ENCODE measurements at places on chromosomes 2 and 18.

- no peak for DNase-seq
Measured at GRCh38 chr18:49081511-49082155, 130.9 kb upstream of the SMAD7 start.

DNA sequence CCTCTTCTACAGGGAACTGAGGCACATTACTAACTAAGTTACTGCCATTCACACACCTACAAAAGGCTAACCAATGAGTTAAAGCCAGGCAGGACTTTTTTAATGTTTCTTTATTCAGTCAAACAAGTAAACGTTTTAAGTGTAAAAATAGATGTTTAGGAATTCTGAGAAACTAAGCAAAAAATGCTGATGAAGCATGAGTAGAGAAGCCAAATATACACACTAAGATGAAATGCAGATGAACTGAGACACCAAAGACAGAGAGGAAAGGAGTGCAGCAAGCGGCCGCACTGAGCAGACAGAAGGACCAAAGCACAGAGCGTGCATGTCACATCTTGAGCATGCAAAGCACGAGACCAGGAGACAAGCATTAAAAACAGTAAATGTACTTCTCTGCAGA, 17.9 kb downstream of the L3MBTL4 start:
- no peak for DNase-seq

DNA sequence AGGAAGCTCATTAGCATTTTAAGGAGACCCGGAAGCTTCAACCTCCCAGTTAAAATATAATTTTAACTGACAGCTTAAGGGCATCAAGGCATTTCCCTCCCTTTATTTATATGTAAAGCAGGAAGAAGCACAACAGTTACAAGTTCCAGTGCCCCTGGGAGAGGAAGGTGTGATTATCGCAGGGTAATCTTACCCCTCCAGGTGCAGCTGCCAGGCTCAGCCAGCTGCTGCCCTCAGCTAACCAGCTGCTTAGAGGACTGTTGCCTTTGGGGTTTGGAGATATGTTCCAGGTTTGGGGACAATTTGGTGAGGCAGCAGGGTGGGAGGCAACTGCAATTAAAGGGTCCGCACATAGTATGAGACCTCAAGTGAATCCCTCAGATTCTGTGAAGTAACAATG, 55.3 kb upstream of the SETBP1 start:
- DNase-seq, result no peak

DNA sequence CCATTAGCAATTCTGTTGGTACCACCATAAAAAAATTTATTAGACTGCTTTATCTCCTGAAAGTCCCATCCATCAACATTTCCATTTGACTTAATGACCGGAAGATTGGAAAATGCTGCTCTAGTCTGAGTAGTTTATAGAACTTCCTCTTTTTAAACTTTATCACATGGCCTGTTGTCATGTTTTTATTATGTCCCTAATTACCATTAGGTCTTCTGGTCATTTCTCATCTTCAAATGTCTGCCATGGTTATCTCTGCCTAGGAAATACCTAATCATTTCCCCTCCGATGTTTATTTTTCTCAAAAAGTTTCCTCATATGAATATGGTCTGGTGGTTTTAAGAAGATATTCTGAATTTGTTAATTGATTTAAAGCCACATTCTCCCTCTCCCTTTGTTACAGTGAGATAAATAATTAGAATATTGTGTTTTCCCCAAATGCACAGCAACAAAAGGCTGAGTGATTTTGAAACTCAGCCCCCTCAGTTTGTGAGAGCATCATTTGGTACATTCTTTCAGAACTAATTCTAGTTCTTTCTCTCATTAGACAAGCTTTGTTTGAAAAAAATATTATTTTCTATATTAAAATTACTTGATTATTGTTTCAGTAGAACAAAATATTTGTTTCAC, 317.1 kb upstream of the ST6GAL2 start:
- no peak for DNase-seq

- DNase-seq, result no peak
Measured at GRCh38 chr2:85819811-85820510, 66.2 kb downstream of the ATOH8 start.

DNA sequence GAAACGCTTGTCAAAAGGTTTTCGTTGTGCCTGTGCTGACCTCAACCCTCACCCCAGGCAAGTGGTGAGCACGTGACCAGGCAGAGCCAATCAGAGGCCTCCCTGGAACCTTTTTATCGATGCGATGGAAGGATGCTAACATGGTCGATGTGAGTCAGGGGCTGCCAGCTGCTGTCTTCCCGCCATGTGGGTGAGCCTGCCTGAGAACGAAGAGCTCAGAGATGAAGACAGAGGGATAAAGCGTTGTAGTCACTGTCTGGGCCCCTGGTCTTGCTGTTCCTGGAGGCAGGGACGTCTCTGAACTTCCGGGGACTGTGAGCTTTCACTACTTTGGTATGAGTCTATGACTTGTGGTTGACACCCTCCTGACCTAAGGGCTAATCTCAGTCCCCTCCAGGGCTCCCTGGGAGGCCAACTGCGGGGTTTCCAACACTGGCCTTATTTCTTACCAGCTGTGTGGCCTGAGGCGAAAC, 18.6 kb downstream of the DNMT3A start:
- DNase-seq, result peak; percentile 63

- no peak for DNase-seq
Measured at GRCh38 chr2:104481341-104481740, 372.6 kb upstream of the POU3F3 start.

GRCh38 chr18:111306-112014, 46.9 kb upstream of the USP14 start:
- DNase-seq, result peak; percentile 51

DNA sequence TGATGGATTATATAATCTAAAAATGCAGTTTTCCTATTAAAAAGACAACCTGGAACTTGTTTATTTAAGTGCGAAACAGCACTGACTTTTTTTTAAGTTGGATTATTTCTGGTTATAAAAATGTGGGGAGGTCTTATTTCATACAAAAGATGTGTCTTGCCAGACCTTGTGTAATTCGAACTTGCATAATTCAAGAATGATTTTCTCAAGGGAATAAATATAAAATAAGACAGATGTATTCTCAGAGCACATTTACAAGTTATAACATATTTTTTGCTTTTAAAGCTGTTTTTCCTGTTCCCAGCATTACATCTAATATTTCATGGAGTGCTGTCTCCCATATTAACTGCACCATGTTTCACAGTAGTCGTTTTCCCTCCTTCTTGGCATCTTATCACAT, 263.1 kb downstream of the CDH20 start:
- DNase-seq, result no peak

GRCh38 chr2:95390272-95390880, 12.1 kb upstream of the FAHD2A start:
- no peak for DNase-seq

DNA sequence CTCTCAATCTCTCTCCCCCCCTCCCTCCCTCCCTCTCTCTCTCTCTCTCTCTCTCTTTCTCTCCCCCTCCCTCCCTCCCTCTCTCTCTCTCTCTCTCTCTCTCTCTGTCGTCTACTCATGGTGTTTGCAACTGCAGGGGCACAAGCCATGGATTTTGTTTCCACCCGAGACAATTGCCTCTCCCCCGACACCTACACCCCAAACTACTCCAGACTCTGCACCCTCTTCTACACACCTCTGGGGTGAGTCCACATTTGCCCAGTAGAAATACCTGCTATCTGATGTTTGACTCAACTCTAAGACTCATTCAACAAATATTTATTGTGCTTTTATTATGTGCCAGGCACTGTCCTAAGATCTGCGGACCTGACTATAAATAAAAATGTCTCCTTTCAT, 93.7 kb downstream of the TMEM17 start:
- DNase-seq, result no peak

DNA sequence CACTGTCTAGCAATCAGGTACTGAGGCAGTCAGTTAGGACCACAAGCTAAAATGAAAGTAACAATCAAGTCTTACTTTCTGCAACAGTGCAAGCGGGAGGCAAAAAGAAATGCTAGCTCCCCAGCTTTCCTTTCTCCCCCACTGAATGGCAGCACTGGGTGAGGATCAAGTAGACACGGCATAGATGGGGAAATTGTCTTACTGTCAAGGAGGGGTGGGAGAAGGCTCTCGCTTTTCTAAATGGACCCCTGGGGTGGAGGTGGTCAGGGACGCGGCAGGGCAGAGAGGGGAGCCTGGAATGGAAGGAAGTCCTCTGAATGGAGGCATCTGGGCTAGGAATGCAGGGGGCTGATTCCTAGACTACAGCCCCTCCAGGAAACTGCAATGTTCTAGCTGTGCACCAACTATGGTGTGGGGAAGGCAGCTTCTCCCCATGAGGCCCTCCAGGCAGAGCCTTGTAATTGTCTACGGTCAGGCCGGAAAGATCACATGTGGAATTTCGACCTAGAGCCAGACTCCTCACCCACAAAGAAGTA, 24.3 kb downstream of the METTL8 start:
- no peak for DNase-seq

DNA sequence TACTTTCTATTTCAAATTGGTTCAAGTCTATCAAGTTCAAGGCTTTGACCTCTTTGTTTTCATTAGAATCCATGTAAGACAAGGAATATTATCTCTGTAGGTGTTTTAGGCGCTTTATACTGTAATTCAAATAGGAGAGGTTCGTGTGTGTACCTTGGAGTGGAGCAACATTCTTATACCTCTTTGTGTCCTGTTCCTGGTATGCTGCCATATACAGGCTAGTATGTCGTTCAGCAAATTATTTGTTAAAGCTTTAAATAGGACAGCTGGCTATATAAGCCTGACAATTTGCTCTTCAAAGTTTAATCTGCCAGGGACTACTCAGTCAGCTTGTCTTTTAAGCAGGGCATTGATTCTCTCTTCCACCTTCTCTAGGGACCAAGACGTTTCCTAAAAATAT, 31.1 kb upstream of the SPAG16 start:
- DNase-seq, result no peak

DNA sequence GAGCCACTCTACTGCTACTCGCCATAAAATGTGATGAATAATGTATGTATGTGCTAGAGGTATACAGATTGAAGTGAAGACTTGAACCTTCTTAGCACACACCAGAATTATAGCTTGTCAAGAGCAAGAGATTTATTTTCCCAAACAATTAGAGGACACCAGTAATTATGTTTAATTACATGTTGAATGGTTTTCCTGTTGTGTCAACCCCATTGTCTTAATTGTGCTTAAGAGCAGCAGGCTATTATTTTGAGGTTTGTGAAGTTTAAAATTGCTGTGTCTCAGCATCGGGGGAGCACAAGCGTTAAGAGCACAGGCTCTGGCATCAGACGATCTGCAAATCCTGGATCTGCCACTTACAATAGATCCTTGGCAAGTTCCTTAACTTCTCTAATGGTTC, 29.0 kb downstream of the KIF5C start:
- DNase-seq, result no peak

DNA sequence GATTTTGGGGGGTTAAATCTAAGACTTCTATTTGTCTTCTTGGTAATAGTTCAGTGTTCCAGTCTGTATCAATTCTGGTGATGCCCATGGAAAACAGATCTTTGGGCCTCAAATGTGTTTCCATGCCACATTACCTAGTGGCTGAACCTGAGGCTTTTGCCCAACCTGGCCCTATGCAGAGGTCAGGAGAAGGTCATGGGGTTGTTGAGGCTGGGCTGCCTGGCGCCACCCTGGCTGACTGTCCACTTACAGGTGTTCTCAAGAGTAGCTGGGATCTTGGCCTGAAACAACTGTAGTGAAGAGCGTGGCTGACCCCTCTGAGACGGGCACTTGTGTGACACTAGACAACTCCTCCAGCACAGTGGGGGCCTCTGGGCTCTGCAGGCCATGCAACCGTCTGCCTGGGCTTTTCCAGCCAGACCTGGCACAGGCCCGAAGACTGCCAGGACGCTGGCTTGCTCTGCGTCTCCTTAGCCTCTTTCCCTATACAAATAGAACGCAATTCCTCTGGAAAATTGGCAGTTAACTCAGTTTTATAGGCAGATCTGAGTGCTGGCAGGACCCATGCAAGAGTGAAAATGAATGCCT, 127.8 kb downstream of the TRIM43 start:
- DNase-seq, result no peak

GRCh38 chr2:84879584-84880394, 1.1 kb downstream of the TRABD2A start:
- DNase-seq, result no peak

- DNase-seq, result no peak
Measured at GRCh38 chr2:138716183-138716582, 64.0 kb downstream of the NXPH2 start.

GRCh38 chr2:186256540-186256939, 229.5 kb upstream of the ZC3H15 start:
- no peak for DNase-seq

DNA sequence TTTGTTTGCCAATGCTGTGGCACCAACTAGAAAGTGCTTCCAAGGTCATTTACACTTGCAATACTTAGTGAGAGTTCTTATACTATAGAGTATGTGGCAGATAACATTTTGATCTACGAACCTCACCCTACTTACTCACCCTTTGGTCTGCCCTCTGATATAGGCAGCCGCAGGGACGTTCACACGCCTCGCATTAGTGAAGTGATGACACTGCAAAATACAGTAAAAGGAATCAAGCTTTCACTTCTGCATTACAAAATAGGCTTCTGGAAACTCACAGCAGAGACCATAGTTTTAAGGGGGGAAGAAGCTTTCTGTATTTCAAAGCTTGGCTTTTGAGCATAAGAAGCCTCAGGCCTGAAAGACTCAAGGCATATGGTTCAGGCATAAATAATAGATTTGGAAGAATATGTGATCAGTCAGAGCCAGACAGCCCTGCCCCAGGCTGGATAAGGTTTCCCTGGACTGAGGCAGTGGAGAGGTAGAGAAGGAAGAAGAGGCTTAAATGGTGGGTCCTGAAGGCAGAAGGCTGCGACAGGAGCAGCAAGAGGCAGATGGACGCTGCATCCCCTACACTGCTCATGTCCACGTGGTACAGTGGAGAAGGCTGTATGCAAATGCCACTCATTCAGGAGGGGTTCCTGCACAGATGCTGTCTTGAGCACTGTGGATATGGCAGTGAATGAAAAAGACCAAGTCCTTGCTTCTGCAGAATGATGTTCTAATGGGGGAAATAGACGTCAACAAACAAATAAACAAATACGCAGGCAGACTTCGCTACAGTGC, 63.1 kb downstream of the FECH start:
- no peak for DNase-seq

DNA sequence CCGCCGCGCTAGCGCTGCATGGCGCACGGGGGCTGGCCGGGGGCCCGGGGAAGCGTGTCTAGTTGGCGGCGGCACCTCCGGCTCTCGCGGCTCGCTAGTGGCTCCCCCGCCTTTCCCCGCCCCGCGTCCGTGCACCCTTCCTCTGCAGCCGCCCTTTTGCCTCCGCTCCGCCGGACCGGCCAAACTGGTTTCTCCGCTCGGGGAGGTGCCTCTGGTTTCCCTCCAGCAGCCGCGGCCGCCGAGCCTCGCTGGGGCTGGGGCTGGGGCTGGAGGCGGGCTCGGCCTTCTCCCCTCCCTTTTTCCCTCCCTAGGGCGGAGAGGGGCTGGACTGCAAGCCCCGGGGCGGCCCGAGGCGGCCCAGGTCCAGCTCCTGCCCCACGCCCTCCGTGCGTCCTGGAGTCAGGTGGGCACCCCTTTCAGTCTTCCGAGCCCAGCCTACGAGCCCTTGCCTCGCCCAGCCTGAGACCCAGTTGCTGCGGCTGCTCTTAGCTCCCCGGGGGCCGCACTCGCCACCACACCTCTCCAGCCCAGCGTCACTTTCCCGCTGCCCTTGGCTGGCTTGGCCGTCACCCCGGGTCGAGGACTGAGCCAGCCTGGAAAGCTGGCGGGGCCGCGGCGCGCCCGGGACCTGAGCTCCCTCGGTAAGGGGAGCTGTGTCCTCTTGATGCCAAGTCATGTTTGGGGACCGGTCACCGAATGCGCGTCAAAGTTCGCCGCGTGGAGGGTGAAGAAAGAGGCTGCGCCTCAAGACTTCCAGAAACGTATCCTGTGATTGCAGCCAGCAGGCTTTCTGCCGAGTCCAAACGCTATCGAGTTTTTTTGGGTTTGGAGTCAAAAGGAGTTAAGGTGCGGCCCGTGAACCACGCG, at the start of gene ATP8B1:
TSS of gene ATP8B1 (minus strand) at position 213 of the 867 bp plus-strand sequence. CDS start 71,508 bp downstream, outside the sequence.
- no peak for DNase-seq

GRCh38 chr2:26854283-26854827, 6.4 kb downstream of the DPYSL5 start:
- DNase-seq, result no peak
